Daoy (cell line): ENCODE measurements at places on chromosomes 13 and 19.
A peak's percentile ranks its signal among the peaks of the same experiment; 100 is the strongest.

DNA sequence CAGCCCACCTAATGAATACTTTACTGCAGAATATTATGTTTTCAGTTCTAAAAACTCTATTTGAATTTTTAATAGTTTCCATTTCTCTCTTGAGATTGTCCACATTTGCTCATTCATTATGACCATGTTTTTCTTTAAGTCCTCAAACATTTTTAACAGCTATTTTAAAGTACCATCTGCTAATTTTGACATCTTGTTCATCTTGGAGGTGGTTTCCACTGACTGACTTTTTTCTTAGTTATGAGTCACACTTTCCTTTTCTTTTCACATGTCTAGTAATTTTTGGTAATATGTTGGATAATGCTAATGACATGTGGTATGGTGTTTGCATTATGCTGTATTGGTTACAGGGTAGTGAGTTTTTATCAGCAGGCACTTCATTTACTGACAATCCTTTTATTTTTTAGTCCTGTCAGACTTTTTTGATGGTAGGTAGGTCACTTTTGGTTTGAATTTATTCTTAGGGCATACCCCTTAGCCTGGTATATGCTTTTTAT is 15.4 kb upstream of the ESD start:
- DNase-seq: no peak

- DNase-seq: peak; percentile 55
Measured at GRCh38 chr19:35000647-35001501, 751 bp downstream of the GRAMD1A start.

- DNase-seq: no peak
Measured at GRCh38 chr13:43300865-43301264, 277.5 kb downstream of the DNAJC15 start.

DNA sequence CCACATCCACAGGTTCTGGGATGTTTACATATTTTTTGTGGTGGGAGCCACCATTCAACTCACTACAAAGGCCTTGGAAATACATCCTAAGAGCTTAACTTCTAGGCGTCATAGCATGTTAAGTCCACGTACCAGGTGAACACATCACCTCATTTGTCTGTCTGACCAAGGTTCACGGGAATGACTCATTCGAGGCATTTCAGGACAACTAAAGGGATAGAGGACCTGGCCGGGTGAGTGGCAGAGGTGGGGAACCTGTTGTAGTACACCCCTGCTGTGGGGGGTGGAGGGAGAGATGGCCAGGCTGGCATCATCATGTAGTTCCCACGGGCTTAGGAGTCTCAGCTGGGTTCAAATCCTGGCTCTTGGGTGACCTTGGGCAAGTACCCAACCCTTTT is 51.5 kb downstream of the BICRA start:
- peak; percentile 24 for DNase-seq

DNA sequence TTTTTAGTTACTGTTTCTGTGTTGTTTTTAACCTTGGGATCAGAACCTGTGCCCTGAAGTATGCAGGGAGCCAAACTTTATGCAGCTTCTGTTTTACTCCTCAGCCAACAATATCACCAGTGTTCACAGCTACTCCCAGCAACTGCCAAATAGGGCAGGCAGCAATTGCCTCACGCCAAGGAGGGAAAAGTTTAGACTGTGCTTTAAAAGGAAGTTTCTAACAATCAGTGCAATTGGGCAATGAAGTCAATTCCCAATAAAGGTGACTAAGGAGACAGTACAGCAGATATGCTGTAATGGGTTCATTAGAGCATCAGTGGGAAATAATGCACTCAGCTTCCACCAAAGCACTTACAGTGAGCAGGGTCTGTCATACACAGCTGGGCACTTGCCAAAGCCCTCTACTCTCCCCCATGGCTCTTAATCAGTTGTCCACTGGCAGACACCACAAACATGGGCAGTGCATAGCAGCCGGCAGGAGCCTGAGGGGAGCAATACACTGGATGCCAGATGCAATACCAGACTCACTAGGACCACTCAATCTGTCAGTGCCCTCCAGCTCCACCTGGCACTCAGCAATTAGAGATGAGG is 19.3 kb downstream of the ENOX1 start:
- DNase-seq: no peak
